ENCODE measurements at places on chromosomes 7 and 10.

GRCh38 chr10:21496343-21497176 is 28.9 kb downstream of the SKIDA1 start:
- DNase-seq, result no peak

- peak; percentile 57 for DNase-seq
These were observed 33.6 kb downstream of the JMJD1C start for GRCh38 chr10:63431962-63432797.

GRCh38 chr10:114518401-114519305 is 114.4 kb upstream of the AFAP1L2 start:
- DNase-seq, result no peak

- DNase-seq, result no peak
These were observed 168.0 kb downstream of the DKK1 start for GRCh38 chr10:52481986-52482555.

- DNase-seq, result peak; percentile 48
These were observed 46.5 kb downstream of the TMEM106B start for GRCh38 chr7:12257582-12257981.

DNA sequence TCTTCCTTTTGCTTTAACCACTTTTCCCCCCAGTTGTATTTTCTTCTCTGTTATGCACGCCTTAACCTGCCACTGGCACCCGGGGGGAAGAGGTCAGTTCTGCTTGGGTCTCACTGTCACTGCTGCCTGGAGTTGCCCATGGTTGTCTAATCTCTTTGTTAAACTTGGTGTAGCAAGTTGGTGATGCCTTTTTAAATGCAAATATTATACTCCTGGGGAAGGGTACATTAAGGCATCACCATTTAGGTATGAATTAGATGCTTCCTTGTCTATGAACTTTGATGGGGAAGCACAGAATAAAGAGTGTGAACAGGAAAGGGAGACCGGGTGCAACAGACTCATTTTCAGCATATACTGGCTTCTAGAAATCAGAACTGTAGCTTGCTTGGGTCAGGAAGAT is 9.1 kb upstream of the SORCS3 start:
- no peak for DNase-seq

GRCh38 chr10:133481657-133482056 is 27.9 kb downstream of the SCART1 start:
- DNase-seq, result no peak

- DNase-seq, result no peak
These were observed 43.9 kb upstream of the STRIP2 start for GRCh38 chr7:129390314-129390713.

DNA sequence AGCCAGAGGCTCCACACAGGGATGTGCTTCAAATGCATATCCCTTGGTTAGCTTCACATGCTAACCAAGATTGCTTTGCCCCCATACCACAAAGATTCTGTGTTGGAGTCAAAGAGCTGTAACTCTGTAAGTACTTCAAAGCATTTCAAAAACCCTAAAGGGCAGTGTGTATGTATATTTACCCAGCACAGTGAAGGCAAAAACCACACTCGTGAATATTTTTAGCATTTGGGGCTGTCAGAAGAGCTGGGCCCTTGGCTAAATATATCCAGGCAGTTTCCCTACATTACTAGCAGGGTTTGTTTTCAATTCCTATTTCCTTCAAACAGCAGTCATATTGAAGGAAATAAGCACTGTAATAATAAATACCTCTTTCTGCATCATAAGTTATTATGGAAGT is 84.2 kb upstream of the STEAP1B start:
- no peak for DNase-seq

DNA sequence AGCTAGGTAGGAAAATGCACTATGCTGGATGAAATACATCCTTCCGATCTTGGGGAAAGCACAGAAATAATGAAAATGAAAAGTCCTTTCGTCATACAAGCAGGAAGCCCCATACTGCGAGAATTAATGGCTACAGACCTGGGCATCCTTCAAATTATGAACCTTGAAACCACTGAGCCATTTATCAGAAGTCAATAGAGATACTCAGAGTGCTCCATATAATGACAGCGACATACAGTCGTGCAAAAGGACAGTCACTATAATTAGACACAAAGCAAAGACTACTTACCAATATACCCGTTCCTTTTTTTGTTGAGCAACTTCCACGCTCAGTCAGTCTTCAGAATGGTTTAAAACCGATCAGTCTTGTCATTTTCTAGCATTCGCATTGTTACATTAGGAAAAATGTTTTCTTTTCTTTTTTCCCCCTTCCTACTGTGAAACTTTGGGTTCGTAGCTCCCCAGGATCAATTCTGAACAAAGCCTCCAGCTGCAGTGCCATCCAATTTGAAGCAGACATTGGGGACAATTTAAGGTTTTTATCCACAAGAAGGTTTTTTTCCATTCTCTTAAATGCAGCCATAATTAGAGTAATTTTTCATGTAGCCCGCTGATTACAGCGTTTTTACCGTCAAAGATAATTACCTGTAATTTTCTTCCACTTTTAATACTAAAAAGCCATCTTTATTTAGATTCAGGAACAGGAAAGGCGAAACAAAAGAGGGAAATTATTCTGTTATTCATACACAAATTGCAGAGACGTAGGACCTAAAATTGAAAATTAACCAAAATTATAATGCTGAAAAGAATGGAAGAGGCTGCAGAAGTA is 6.4 kb downstream of the DLX6 start:
- no peak for DNase-seq

DNA sequence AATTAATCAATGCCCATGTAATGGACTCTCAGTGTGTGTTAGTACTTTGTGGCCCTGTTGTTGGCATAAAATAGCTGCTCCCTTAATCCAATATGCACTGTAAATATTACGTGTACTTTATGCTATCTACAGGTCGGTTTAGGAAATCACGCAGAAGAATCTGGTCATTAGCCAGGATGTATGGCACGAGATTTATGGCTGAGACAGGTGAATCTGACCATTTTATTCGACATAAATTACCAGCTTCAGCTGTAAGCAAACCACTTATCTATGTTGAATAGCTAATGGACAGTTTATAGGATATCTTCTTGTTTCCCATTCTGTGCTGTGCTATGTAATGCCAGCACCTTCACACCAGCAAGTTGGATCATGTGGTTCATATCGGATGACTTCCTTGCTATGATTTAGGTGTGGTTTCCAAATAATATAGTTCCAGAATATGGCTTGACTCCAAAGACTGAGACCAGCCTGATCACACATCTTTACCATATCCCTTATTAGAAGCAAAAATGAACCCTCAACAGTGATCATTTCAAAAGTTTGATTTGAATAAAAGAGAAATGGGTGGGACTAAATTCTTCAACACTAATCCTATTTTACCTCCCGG is 301.4 kb downstream of the AHR start:
- no peak for DNase-seq

DNA sequence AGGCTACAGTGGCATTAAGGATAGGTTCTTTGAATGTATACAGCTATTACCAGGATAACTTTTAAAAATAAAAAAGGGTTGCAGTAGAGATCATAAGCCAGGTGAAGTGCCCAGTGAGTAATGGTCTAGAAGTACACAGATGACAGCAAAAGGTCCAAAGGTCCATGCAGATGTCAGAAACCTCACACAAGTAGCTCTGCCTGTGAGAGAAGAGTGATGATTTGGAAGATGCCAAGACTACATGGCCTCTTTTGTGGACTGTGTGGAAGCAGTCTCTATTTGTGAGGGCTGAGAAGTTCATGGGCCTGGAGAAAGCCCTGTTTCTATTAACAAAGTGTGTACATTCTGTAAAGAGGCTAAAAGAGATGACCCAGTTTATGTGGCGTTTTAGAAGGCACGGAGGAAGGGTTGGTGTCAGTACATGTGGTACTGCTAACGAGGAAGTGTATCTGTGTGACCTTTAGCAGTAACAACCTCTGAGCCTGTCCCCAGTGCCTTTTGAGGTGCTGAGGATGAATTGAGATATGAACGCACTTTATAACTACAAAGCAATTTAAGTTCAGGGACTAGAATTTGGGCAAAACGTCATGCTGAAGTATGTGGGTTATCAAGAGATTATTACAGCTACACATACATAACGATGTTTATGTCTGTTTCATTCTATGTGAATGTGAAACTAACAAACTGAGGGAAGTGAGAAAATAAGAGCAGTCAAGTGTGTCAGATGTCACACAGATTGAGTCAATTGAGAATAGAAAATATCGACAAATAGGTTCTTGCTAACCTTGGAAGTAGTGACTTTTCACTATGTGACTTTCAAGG is 7.6 kb downstream of the CYCS start:
- DNase-seq, result no peak

Measured in amniotic epithelial cell (primary cell).